Stimulated activated CD4-positive, alpha-beta T cell treated with anti-CD3 and anti-CD28 coated beads, Interleukin-4, amount 100 ng/mL, for 1 hour (primary cell): ENCODE measurements at places on chromosomes 12 and 14.

DNA sequence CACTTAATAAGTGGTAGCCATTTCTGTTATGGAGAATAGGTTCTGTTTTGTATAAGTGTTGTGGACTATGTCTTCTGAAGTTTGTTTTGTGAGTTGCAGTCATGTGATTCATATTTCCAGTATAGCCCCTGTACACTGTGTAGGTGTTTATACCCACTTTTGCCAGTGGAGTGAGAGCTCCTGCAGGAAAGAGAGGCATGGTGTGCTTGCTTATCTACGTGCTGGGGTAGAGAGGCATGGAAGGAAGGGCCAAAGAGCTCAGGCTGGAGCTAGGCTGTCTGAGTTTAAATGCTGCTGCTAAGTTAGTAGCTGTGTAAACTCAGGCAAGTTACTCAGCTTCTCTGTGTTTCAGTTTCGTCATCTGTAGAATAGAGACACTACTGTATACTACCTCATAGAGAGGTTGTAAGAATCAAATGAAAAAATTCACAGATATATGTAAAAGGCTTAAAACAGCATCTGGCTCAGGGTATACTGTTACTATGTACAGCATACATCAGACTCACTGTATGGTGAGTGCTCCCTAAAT, 88.2 kb upstream of the SLC38A2 start:
- DNase-seq, result no peak

- DNase-seq, result no peak
Observed at GRCh38 chr14:102325791-102326345, 6.3 kb downstream of the ZNF839 start.

DNA sequence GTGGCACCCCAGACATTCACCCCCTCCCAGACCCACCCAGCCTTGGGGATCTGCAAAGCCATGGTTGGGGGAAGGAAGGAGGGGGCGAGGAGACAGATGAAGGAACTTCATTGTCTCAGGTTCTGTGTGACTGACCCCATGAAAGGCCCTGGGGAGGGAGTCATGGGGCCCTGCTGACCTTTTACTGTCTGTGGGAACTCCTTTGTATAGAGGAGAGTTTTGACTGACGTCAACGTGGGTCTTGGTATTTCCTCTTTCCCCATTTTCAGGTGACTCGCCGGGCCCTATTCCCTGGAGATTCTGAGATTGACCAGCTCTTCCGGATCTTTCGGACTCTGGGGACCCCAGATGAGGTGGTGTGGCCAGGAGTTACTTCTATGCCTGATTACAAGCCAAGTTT, 3.1 kb upstream of the RAB5B start:
- no peak for DNase-seq

DNA sequence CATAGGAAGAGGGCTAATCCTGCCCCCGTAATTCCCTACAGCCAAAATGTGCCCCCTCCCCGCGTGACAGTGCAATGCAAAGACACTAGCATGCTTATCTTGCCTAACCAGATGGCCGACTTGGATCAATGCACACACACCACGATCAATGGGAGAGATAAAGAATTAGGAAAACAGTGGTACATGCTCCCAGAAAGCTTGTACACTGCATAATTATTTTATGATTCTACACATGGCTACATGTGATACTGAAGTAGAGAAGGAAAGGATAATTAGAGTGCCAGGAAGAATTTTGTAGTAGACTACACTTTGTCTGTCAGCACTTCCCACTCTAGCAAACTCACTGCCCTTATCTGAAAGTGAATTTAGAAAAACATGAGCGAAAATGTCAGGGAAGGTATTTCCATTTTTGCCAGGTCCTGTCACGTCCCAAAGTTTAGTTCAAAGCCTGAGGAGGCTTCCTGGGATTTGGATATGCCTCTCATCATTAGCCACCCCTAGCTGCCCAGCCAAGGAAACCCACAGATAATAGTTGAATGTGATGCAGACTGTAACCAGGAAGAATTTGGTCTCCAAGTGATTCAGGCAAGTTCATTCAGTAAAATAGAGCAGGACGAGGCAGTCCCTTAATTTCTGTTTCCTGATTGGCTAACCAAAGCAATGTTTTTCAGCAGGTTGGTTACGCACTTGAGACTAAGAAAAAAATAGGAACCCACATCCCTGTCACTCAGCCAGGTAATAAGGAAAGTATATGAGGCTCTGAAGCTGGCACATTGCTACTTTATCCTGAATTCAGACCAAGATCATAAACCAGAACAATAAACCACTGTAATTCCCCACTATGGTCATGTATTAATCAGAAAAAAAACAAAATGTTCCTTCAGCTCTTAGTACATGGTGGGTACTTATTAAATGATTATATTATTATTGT, 199.6 kb upstream of the OTX2 start:
- DNase-seq, result no peak

DNA sequence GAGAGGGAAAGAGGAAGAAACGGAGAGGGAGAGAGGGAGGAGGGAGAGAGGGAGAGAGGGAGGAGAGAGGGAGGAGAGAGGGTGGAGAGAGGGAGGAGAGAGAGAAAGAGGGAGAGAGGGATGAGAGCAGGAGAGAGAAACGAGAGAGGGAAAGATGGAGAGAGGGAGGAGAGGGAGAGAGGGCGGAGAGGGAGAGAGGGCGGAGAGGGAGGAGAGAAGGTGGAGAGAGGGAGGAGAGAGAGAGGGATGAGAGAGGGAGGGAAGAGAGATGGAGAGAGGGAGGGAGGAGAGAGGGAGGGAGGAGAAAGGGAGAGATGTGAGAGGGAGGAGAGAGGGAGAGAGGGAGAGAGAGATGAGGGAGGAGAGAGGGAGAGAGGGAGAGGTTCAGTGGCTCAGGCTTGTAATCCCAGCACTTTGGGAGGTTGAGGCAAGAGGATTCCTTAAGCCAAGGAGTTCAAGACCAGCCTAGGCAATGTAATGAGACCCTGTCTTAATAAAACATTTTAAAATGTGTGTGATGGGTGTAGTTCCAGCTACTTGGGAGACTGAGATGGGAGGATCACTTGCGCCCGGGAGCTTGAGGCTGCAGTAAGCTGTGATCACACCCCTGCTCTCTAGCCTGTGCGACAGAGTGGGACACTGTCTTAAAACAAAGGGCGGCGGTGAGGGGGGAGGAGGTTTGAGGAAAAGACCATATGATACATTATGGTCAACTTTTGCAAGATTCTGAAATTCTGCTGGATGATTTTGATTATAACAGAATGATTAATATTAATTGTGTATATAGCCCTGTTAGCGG, 21.3 kb upstream of the SNRPF start:
- no peak for DNase-seq

- no peak for DNase-seq
Observed at GRCh38 chr14:105442125-105442524, 22.5 kb downstream of the MTA1 start.

DNA sequence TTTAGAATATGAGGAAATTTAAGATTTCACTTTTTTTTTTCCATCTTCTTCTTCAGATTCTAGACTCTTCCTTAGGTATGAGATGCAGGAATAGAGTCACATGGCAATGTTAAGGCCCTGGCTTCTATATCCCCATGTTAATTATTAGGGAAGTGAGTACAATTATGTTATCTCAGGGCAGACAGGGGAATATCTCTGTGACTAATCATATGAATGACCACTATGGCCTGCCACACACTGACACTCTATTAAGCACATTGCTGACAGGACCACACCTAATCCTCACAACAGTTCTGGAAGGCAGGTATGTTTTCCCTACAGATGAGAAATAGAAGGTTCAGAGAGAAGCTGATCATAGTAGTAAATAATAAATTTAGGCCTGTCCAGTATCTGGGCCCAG, 69.4 kb upstream of the PTPRQ start:
- no peak for DNase-seq

DNA sequence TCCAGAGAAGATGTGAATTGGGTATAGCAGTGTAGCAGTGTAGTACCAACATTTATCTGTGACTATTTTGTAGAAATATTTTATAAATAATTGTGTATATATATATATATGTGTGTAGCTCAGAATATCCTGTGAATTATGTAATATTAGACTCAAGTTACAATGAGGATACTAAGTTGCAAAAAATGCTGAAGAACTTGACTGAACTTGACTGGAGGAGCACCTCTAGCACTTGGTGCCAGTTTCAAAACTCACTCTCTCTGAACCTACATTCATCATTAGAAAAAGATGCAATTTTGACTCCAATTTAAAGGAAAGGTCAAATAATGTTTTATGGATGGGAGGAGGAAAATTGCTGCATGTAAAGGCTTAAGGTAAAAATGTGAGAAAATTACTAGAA, 285.7 kb upstream of the LMO3 start:
- DNase-seq, result no peak

DNA sequence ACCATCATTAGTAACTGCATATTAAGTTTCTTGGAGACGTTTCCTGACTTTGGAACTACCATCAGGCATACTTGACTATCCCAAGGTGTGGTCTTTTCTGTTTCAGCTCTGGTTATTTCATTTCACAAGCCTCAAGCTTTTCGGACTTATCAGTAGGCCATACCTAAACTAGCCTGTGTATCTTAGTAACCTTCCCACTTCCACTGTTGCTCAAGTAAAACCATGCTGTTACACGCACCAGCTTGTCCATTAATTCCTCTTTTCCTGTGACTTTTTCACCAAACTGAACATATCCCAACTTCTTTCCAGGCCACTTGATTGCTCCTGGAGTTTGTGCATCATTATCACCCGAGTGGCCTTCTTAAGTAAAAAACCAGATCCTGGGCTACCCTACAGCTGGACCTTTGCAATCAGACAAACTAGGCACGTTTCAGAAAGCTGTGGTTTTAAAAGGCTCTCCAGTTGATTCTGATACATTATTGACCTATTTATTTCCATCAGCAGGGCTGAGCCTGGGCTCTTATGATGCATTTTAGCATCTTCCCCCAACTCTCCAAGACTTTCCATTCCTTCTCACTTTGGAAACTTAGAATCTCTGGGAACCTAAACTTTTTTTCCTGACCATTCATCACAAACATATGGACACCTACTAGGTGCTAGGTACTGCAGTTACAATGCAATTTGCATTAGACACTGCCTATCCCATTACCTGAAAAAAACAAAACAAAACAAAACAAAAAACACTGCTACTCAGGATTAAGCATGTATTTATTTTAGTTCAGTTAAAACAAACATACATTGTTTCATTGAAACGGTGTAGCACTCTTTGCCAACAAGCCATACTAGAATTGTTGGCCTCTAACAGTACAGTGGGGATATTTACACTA, 14.9 kb downstream of the SLC38A2 start:
- no peak for DNase-seq

DNA sequence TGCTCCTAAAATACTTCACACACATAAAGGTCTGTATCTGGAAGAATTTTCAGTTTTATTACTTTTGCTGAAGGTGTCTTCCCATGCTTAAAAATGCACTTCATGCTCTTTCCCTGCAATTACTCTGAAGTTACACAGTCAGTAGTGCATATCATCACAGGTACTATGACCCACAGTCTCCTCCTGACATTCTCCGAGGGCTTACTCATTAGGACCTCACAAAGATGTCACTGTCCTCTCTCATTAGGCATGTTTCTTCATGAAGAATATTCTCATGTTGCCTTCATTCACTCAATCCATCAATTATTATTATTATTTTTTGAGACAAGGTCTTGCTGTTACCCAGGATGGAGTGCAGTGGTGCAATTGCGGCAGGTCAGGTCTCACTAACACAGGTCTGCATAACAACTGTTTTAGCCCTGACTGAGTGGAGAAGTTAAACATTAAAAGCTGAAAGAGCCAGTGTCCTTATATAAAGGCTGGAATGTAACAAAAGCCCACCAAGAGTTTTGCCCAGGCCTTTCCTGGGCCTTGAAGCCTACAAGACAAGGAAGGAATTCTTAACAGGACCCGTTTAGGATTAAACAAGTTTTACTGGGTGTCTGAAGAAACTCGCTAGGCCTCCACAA, 119.5 kb upstream of the WSCD2 start:
- no peak for DNase-seq

DNA sequence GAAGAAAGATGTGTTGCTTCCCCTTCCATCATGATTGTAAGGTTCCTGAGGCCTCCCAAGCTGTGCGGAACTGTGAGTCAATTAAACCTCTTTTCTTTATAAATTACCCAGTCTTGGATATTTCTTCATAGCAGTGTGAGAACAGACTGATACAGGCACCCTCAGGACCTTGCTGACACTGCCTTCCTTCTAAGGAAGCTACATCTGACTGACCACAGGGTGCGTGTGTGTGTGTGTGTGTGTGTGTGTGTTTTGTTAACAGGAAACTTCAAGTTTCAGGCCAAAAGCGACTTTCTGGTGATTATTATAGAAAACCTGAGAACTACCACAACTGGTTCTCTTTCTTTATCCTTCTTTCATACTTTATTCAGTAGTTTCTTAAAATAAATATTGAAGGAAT, 149.0 kb downstream of the CAPZA3 start:
- no peak for DNase-seq

DNA sequence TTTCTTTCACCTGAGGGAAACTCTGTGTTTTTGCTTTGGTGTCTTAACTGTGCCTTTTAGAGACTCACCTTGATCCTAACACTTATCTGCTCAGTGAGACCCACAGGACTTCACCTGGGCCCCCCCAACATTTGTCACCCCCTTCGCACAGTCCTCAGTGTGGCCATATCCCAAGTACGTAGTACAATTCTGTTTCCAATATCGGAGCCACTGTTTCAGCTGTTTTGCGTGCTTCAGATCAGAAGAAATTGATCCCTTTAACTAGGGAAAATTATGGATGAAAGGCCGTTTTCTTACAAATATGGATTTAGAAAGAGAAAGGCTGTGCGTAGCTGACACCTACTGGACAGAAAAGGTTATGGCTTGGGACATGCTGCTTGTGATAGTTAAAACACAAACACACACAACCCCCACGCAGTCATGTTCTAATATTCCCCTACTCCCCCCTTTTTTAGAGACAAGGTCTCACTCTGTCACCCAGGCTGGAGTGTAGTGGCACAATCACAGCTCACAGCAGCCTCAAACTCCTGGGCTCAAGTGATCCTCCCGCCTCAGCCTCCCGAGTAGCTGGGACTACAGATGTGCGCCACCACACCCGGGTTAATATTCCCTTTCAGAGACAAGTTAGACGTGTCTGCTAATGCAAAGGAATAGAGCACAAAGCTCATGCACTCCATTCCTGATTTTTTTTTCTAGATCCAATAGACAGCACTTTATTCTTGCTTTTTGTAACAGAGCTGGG, 3.6 kb upstream of the SLC7A8 start:
- DNase-seq, result no peak

- no peak for DNase-seq
Observed at GRCh38 chr12:9872742-9873141, 3.6 kb upstream of the CLEC2B start.

- no peak for DNase-seq
Observed at GRCh38 chr12:119176267-119177055, 2.3 kb upstream of the HSPB8 start.

DNA sequence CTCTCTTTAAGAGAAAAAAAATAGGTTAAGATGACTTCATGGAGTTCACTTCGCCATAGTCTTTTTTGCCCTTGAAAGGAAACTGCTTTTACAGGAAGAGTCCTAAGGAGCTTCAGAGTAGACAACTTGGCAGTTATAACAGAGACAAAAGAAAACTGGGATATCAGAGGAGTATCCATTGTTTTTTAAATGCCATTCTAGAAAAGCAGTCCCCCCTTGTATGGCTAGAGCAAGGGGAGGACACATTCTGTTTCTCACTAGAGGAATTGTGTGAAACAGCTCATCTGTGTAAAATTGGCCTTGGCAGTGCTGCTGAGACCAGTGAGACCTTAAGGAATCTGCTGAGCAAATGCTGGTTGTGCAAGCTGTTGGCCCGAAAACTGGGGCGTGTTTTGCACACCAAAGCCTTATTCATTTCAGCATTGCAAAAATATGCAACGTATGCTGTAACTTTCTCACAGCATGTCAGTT, 128.0 kb downstream of the GPR135 start:
- no peak for DNase-seq

- no peak for DNase-seq
Observed at GRCh38 chr14:105153739-105154475, 14.7 kb downstream of the JAG2 start.
